ENCODE measurements at places on chromosomes 16 and 17. TPM values are rescaled to one million over a fixed set of nuclear protein-coding genes. Genes with fewer than 3 reads are reported as not detected.

DNA sequence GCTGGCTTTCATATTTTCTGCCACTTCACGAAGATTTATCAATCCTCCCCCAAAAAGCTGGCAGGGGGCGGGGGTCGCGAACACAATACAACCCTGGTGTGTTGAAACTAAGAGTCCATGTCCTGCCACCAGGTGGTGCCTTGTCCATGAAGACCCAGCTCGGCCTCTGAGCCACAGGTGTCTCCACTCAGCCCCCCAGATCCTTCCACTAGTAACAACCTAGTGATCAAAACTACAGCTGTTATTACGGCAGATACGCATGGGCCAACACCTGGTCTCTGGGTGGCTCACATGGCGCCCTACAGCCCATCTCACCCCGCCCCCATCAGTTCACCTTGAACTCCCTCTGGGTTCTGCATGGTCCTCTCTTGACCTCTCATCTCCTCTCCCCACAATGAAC, 27.7 kb downstream of the USP7 start:
- no peak for DNase-seq

- no peak for DNase-seq
Observed at GRCh38 chr16:57540387-57540786, 2.1 kb upstream of the ADGRG5 start.

GRCh38 chr16:15461376-15461775, 27.0 kb downstream of the BMERB1 start:
- no peak for DNase-seq

The MT4 gene
- total RNA-seq, result not detected

GRCh38 chr17:27463235-27463677, 7.0 kb downstream of the KSR1 start:
- no peak for DNase-seq

The TBX6 gene
- total RNA-seq, result 0.73 TPM

DNA sequence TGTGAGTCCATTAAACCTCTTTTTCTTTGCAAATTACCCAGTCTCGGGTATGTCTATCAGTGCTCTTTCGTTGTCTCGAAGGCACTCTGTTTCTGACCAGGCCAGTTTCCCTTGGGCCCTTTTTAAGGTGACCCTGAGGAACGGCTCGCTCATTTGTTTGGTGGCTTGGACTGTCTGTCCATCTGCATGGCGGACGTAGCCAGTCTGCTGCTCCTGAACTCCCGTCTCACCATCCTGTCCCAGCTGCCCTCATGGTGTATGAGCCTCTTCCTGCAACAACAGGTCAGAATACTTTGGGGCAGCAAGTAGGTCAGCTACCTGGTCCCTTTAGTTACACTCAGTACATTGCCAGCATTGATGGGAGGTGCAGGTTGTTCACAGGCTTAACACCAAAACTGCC, 19.0 kb downstream of the DRC7 start:
- DNase-seq, result no peak
